ENCODE measurements at places on chromosomes 7 and 10.

- DNase-seq = no peak
These were observed 35.3 kb downstream of the COG5 start for GRCh38 chr7:107528461-107528860.

GRCh38 chr10:69952821-69953221, 99.8 kb upstream of the MACROH2A2 start:
- DNase-seq = no peak

DNA sequence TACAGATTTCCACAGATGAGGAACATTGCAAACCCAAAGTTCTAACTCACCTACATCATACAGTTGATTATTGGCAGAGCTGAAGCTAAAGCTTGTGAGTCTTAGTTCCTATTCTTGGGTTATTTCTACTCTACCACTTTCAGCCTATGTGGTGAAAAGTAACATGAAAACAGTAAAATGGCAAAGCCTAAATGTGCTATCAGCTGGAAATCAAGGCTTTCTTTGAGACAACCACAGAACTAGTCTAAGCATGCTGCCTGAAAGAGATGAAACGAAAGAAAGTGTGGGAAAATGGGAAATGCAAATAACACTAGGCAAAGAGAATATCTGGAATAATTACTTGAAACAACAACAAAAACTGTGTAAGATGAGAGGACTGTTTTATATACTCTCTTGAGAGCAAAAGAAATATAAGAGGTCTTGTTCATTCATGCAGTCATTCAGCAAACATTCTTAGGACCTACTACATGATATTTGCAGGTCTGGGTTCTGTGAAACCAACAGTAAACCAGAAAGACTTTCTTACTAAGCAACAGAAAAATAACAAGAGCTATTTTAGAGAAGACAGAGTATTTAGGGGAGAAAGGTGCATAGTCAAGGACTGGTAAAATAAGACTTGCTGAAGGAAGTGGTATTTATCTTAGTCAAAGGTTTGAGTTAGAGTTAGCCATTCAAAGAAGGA, 437.1 kb downstream of the HTR7 start:
- no peak for DNase-seq

DNA sequence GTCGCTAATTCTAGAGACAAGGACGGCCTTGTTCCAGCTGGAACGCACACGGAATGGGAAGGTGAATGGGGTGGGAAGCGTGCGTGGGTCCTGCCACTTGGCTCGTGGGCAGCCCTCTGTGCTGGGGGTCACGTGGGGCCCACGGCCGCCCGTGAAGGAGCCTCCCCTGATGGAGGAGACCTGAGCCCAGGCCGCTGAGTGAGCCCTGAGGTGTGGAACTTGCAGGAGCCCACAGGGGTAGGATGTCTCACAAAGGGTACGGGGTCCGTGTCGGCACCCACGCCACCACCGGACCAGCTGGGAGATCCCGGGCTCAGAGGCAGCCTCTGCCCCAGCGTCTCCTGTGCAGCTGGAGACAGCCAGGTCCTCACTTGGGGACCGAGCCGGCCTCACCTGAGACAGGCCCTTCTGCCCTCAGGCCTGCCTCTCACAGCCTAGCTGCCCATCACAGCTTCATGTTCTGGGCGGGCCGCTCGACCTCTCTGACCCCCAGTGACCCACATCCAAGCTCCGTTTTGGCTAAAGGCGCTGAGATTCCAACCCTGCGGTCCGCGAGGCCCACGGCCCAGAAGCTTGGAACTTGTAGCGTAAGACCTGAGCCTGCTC, 84.8 kb downstream of the FOXL3 start:
- DNase-seq = no peak

DNA sequence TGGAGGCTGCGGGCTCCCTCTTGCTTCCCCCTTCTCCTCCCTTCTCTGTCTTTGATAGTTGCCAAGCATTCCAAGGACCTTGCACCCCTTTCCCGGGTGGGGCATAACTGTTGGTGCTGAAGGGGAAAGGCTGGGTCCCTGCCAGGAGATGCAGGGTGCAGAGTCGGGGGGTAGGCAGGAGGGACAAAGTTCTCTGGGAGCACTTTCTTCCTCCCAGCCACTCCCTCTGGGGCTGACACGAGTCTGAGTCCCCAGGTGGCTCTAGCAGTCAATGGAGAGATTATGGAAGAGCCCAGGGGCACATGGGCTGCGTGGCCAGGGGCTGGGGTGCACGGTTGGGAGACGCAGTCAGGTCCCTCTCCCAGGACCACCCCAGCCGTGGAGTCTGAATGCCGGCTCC, 2.1 kb downstream of the CLDN15 start:
- no peak for DNase-seq

DNA sequence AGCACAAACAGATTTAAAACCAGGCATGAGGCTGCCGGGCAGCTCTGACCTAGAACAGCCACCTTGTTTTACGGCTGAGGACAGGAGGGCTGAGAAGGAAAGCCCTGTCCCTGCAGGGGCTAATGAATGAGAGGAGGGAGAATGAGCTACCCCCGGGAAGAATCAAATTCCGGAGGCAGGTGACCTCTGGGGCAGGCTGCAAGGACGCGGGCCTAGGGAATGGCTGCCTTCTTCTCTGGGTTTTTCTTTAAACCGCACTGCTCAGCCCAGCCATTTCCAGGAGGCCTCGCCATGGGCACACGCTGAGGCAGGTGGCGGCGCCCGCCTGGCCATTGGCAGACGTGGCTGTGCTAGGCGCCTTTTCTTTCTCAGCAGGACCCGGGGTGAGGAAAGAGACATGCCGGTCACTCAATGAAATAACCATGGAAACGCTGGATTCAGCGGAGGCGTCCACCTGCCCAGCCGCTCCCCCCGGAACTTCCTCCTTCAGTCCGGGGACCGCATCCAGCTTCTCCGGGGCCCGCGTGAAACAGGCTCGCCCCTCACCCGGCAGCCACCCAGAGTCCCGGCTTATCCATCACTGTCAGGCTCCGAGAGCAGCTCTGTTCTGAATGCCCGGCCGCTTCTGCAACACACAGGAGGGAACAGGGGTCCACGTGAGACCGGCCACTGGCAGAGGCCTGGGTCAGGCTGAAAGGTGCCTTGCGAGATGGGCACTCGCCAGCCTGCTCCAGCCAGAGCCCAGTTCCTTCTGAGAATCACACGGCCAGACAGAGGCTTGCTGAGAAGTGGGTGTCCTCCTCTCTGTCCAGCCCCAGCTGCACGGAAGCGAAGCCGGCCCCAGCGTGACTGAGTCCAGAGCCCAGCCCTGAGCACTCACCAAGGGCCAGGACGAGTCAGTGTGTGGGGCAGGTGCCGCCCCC, 82.1 kb downstream of the PDGFA start:
- no peak for DNase-seq

GRCh38 chr7:29337546-29338116, 143.1 kb downstream of the CHN2 start:
- DNase-seq = peak; percentile 43

- DNase-seq = no peak
These were observed 36.4 kb downstream of the LHPP start for GRCh38 chr10:124498056-124498455.

DNA sequence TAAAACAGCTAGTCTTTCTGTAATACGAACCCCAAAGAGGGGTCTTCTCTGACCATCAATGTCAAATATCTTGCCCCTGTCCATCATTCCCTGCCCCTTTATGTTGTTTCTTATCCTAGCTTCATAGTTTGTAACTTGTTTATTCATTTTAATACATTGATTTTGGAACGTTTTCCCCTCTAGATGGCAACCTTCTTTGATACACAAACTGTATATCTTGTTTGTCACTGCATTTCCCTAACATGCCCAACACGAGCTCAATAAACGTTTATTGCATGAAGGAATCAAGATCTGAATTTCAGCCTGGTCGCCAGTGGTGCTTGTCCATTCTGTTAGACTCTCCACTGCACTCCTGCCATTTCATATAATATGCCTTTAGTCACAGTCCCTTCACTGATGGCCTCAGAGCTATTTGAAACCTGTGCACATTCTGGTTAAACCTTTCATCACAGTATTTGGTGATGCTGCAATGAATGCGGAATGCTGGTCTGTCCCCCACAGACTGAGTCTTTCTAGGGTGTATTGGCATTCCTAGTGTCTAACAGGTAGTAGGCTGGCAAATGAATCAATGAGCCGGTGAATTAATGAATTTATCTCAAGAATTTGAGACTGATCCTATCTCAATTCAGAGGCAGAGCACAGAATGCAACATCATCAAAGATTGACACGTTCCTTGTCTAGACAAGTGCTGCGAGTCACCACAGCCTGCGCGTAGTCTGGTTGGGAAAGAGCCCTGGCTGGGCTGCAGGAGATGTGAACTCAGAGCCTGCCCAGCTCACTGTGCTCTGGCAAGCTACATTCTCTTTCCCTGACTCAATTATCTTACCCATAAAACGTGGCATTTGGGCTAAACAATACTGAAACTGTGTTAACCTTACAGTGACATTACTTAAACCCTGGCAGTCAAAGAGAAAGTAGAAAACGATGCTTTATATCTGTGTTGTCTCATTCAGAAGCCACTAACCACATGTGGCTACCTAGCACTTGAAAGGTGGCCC, 55.2 kb upstream of the FRMD4A start:
- peak; percentile 13 for DNase-seq

DNA sequence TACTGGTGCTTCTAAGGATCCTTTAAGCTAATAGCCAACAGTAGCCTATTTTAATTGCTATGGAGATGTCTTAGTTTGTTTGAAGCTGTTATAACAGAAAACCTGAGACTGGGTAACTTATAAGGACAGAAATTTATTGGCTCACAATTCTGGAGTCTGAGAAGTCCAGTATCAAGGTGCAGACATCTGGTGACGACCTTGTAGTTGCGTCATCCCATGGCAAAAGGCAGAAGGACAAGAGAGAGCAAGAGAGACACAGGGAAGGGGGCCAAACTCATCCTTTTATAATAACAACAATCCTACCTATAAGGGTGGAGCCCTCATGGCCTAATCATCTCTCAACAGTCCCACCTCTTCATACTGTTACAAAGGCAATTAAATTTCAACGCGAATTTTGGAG, 39.1 kb downstream of the NRCAM start:
- no peak for DNase-seq

GRCh38 chr10:104274762-104275721, 6.1 kb downstream of the GSTO2 start:
- DNase-seq = peak; percentile 40

- DNase-seq = no peak
These were observed 36.0 kb upstream of the DLD start for GRCh38 chr7:107854989-107855388.

DNA sequence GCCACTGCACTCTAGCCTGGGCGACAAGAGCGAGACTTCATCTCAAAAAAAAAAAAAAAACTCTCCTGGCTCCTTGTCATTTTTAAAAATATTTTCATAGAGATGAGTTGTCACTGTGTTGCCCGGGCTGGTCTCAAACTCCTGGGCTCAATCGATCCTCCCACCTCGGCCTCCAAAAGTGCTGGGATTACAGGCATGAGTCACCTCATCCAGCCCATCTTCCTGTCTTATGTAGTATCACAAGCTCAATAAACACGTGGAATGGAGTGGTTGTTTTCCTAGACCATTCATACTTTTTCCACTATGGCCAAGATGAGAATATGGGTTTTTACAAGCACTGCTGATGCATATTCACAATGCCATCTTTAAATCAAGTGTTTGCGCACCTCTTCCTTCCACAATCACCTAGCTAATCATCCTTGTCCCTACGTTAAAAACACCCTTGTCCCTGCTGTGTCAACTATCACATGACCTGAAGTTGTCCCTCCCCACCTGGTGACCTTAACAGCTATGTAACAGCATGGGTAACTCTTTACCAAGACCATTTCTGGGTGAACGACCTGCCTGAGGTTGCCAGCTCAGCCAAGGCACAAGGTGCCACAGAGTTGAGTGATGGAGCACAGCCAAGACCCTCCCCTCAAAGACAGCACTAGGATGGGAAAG, 21.3 kb downstream of the DLG5 start:
- DNase-seq = no peak

- no peak for DNase-seq
These were observed 144.5 kb upstream of the ZWINT start for GRCh38 chr10:56505555-56505954.

Data from CD4-positive, alpha-beta T cell treated with Interleukin-2 at 100 ng/mL for 4 hours (primary cell).